Mesothelial cell of epicardium (in vitro differentiated cells): ENCODE measurements at places on chromosomes 16 and 17.

DNA sequence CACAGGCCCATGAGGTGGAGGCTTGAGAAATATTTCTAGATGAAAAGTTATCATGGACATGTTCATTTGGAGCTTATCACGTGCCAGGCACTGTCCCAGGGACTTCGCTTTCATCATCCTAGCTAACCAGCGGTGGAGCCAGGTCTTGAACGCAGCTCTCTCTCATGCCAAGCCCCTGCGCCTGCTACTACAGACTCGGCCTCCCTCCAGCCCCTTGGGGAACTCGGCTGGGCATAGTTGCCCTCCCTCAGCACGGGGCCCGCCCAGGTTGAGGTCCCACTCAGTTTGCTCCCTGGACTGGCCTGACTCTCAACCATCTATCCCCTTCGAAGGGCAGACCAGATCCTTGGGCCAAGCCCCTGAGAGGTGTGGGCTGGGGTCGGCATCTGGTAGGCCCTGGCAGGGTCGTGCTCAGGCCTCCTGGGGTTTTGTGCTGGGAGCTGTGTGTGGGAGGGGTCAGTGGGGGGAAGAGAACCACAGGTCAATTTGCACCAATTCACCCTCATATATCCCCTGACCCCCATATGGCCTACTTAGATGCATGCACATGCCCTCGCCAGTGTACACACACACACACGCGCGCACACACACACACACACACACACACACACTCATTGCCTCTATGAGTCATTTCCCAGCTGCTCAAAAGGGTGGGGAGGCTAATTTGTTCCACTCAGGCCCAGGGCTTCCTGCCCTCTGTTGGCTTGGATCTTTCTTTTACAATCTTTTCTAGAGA is 12.1 kb upstream of the SCN4A start:
- DNase-seq: no peak

DNA sequence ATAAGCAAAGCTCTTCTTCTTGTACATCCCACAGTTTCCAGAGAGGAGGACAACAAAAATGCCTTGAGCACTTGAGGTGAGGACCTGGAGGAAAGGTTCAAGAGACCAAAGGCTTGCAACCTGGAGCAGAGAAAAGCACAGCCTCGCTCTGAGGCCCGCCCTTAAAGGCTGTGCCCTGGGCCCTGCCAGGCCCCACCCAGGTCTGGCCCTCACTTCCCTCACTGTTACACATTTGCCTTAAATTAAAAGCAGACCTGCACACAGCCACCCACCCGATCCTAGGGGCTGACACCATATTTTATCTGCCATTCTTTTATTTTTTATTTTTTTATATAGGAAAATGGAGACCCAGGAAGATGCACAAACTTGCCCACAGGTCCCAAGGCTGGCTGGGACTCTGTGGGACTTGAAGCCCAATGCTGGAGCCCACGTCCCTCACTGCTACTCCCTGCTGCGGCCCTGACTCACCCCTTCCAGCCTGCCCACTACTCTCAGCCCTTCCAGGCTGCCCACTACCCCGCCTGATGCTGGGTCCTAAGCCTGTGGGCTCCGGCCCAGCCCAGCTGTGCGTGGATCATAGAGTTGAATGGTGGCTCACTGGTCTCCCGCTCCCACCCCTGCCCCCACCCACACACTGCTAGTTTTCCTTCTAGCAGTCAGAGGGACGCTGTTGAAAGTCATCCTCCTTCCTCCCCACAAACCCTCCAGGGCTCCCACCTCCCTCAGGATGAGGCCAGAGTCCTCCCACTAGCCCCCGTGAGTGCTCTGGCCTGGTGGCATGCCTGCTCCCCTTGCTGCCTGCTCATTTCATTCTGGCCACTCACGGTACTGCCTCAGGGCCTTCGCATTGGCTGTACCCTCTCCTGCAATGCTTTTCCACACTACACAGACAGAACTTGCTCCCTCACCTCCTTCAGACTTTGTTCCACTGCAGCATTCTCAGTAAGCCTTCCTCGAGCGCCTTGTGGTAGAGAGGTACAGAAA is 77.6 kb upstream of the MED9 start:
- no peak for DNase-seq

GRCh38 chr16:84765616-84766580 is 53.9 kb upstream of the CRISPLD2 start:
- DNase-seq: no peak

GRCh38 chr16:59645194-59645593 is 911.1 kb upstream of the GOT2 start:
- no peak for DNase-seq

- no peak for DNase-seq
Observed at GRCh38 chr16:87350681-87351319, 32.8 kb downstream of the FBXO31 start.

DNA sequence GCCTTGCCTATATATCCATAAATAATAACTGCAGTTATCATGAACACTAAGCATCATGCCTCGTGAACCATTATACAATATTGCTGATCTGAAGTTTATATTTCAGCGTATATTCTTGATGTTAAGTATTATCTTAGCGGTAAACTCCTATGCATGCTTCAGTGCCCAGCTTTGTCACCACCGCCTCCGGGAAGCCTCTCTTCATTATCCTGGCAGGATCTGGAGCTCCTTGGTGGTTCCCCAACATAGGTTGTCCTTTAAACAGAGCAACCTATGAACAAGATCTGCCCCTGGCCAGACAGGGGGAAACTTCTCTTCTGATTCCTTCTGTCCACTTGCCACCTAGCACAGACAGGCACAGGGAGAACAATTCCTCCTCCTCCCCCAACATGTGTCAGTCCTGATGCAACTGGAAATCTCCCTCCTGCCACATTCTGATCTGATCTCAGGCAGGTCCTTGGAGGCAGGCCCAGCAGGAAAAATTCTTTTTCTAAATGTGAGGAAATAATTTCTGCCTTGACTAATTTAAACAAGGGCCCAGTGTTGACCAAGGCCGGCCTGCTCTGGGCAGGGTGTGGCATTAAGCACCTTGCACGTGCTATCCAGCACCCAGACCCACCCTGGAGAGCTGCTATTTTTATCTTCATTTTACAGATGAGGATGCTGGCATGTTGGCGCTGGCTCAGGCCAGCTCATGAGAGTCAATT is 22.4 kb downstream of the SPNS2 start:
- DNase-seq: no peak

- peak; percentile 52 for DNase-seq
Observed at GRCh38 chr16:79792664-79793351, 192.3 kb upstream of the MAF start.

DNA sequence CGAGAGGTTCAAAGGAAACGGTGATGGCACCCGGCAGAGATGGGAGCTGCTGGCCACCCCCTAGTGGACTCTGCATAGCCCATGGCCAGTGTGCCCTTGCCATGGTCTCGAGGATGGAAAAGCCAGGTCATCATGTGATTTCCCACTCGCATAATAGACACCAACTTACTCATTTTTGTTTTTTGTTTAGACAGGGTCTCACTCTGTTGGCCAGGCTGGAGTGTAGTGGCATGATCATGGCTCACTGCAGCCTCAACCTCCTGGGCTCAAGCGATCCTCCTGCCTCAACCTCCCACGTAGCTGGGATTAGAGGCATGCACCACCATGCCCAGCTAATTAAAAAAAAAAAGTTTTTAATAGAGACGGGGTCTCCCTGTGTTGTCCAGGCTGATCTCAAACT is 27.6 kb downstream of the LDHD start:
- no peak for DNase-seq

DNA sequence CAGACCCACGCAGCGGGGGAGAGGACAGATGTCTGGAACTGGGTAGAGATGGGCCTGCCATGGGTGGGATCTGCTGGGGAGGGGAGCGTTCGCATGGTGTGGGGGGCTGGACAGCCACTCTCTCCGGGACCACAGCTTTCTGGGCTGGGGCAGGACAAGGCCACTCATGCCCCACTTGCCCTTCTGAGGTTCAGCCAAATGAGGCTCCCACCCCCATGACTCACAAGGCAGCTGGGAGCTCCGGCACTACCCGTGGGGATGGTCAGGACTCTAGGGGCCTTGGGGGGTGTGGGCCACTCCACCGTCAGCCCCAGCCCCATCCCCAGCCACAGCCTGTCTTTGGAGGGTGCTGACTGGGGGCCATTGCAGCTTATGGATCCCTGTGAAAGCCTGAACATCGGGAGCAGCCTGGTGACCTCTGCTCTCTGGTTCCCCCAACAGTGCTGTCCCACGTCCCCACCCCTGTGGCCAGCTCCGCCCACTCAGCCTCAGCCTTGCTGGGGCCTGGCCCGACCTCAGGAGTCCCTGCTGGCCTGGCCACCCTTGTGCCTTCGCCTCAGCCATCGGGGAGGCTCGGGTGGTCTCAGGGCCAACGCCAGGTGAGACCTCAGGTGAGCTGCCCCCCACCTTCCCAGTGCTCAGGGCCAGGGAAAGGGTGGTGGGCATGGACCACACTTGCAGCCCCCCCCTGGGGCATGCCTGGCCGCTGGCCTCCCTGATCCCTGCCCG is 4.7 kb upstream of the CDH15 start:
- no peak for DNase-seq

- DNase-seq: no peak
Observed at GRCh38 chr16:80985611-80986010, 21.1 kb downstream of the CMC2 start.

DNA sequence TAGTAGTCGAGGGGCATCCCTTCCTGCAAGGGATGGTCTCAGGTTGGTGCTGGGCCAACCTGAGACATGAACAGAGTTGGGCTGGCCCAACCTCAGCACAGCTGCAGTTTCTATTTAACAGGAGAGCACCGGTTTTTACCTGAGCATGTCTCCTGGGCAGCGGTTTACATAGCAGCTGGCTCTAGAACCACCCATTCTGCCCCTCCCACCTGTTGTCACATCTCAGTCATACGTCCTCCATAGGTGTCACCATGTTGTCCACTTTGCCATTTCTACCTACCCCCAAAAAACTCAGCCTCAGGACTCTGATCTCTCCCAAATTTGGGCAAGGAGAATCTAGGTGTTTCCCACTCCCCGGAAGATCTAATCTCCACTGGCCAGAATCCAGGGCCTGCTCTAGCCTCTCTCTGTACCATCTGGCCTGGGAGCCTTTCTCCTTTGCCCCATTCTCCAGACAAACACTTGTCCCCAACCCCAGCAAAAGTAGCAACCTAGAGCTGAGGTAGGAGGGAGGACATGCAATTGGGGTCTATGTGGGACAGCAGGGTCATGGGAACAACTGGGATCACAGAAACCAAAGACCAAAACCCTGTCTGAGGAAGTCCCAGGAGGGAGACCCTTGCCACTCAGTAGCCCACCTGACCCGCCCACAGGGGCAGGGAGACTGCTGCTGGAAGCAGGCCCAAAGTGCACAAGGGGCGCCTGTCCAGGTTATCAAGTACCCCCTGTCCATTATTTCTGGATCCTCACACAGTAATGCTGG is 19.1 kb downstream of the ETV4 start:
- DNase-seq: no peak

GRCh38 chr16:48576927-48577326 is 33.1 kb downstream of the N4BP1 start:
- DNase-seq: no peak

DNA sequence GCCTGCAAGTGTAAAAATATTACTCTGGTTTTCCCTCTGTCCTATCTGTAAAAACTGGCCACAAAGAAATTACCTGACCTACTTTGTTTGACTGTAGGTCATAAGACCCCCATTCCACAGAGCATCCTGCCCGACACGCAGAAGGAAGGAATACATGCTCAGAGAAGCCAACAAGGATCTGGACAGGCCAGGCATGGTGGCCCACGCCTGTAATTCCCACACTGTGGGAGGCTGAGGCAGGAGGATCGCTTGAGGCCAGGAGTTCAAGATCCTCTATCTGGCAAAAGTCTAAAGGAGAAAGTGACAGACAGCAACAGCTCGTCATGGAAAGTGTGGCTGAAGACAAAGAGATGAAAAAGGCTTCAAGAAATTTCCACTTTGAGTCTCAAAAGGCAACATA is 78.2 kb upstream of the RNU2-1 start:
- peak; percentile 3 for DNase-seq

DNA sequence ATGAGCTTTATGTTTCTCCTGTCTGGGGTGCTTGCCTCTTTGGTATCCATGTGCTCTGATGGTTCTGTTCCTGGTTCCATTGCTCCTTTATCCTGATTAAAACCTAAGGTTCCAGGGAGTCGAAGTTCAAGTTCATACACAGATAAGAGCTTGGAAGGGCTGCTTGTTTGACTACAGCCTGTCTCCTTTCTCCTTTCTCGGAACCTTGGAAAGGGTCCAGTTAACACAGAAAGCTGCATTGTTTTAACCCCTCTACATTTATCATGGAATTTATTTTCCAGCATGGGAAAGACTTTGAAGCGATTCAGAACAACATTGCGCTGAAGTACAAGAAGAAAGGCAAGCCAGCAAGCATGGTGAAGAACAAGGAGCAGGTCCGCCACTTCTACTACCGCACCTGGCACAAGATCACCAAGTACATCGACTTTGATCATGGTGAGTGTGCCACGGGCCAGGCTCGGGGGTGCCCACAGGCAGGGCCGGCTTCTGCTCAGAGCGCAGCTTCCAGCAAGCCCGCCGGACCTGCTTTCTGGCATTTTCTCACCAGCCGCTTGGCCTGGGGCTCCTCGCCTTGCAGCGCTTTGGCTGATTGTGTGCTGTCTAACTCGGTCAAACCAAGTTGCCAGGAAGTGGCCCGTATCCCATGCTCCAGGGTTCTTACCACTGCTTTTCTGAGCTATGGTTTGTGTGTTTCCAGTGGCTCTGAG is 19.9 kb downstream of the CRAMP1 start:
- no peak for DNase-seq

GRCh38 chr17:72924196-72924595 is 168.3 kb downstream of the SLC39A11 start:
- no peak for DNase-seq

DNA sequence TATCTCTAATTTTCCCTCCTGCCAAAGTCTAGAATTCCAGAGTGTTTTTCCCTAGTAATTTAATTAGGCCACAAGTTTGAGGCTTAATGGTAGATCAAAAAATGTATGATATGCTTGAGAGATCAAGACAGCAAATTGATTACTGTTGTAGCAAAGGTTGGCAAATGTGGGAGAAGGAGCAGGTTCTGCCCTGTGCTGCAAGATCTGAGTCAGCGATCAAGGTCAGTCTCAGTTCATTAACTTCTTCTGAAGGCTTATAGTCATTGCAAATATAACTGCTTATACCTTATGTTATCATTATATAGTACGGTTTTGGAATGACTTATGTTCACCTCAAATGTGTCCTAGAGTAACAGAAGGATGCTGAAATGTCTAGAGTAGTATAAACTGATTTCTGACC is 231.1 kb upstream of the TBX2 start:
- DNase-seq: no peak

DNA sequence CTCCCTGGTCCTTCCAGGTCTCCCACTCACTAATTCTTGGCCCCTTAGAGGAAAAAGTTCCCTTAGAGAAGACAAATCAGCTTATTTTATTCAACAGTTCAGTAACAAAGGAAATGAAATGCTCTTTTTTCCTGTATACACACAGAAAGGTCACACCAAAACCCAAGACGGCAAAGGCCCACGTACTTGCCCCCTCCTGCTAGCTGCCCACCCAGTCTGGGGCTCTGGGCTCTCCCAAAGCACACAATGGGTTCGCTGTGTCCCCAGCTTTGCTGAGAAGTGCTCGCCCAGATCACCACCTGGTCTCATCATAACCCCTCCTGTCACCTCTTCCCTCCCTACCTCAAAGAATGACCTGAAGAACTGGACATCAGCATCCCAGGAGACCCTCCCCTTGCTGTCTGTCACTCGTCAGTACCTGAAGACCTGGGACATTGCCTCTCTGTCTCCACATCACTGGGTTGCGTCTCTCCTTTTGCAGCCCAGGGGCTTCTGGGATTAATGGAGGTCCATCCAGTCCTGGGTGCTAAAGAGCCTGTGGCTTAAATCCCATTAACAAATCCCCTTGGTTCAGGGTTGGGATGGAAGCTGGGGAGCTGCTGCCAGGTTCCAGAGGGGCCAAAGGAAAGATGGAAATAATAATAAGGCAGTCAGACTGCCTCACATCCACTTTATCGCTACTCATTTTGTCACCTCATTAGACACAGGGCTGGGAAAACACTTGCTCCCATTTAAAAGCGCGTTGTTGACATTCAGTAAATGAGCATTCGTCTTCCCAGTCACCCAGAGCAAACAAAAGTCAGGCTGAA is 3.3 kb downstream of the SLC6A4 start:
- no peak for DNase-seq
